ENCODE measurements at places on chromosomes 16 and 17. TPM values are rescaled to one million over a fixed set of nuclear protein-coding genes. Genes with fewer than 3 reads are reported as not detected.

DNA sequence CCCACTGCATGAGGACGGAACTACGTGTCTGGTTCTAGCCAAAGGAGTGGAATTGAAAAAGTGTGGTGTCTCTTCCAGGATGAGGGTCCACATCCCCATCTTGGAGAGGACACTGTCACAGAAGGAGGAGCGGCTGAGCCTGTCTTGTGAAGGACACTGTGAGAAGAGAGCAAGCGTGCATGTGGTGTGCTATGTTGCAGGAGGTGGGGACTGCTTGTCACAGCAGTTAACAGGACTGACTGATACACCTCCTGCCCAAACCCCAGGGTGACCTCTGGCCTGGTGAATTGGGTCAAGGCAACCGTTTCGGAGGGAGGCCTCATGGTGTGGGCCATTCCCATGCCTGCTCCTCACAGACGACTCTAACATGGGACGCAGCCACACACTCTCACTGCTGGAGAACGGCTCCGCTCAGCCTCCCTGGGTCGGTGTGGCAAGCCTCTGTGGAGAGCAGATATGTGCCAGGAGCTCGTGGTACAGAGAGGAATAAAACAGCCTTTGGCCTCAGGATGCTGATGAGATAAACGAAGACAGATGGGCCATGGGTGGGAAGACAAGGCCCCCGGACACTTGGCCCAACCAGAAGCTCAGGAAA is 56.4 kb upstream of the RBFOX3 start:
- no peaks in the 10 kb centered on the region for H3K36me3 ChIP-seq
- H3K27me3 ChIP-seq, result no peaks in the 10 kb centered on the region
- no peak for DNase-seq
- H3K4me1 ChIP-seq, result peaks cover 5% of the 10 kb centered on the region

DNA sequence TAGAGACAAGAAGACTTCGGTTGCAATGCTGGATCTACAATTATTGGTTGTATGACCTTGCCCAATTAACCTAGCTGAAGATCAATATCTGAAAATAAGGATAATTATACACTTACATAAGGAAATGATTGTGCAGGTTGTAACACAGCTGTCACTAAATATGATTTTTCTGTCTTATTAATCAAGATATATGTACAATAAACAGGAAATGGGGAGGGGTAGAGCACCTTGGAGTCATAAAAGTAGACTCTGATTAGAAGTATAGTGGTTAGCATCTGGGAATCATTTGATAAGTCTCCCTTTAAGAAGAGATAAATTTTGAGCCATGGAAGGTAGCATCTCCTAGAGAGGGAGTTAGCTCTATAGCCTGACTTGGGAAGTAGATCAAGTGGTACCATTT is 369.2 kb downstream of the SHISA9 start:
- H3K4me1 ChIP-seq, result no peaks in the 10 kb centered on the region
- H3K4me3 ChIP-seq, result no peak overlapping the region
- no peak overlapping the region for H3K27ac ChIP-seq
- H3K27me3 ChIP-seq, result no peaks in the 10 kb centered on the region

DNA sequence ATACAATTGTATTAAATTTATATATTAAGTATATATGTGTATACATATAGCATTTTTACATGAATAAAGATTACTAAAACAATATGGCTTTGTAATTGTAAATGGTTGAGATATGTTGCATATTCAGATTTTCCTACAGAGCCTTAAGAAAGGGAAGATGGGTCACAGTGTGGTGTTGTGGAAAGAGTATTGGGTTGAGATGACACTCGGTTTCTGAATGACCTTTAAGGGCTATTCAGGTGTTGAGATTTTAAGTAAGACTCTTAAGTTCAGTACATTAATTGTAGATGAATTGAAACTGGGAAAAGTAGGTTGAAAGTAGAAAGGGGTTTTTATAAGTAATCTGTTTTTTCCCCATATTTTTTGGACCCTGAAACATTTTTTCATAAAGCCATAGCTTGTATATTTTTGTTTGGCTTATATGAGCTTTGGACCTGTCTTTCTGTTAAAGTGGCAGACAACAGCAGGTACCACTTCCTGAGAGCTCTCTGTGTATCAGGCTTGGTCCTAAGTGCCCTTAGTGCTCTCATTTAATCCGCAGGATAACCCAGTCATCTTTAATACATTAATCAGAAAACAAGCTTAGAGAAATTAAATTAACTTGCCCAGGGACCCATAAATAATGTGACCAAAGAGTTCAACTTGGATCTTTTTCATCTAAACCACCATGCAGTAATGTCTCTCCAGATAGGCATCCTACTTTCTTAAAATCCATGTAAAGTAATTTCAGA is 48.5 kb upstream of the MRC2 start:
- H3K36me3 ChIP-seq, result no peaks in the 10 kb centered on the region
- H3K4me1 ChIP-seq, result no peaks in the 10 kb centered on the region
- H3K27me3 ChIP-seq, result no peaks in the 10 kb centered on the region
- H3K27ac ChIP-seq, result no peak overlapping the region
- no peak overlapping the region for H3K4me3 ChIP-seq
- DNase-seq, result no peak

- no peaks in the 10 kb centered on the region for H3K27me3 ChIP-seq
- H3K4me1 ChIP-seq, result no peaks in the 10 kb centered on the region
- DNase-seq, result no peak
- H3K36me3 ChIP-seq, result no peaks in the 10 kb centered on the region
- H3K27ac ChIP-seq, result no peak overlapping the region
Observed at GRCh38 chr16:56558024-56558747, 6.7 kb upstream of the MT4 start.

GRCh38 chr16:85639529-85640253 is 26.6 kb downstream of the GSE1 start:
- peak; percentile 81 for DNase-seq
- H3K36me3 ChIP-seq, result no peaks in the 10 kb centered on the region
- no peak overlapping the region for H3K4me3 ChIP-seq

The DPEP3 gene
- not detected for total RNA-seq

The TRAPPC2L gene
- total RNA-seq, result 7.6 TPM

Measured in body of pancreas (tissue), 4 donors.